Right atrium auricular region (tissue), 2 donors: ENCODE measurements at places on chromosomes 12 and 14. TPM values are rescaled to one million over a fixed set of nuclear protein-coding genes. Genes with fewer than 3 reads are reported as not detected.

- H3K4me3 ChIP-seq: no peak overlapping the region
- DNase-seq: no peak
- peak overlapping the region; percentile 44 for H3K27ac ChIP-seq
- no peaks in the 10 kb centered on the region for H3K27me3 ChIP-seq
- H3K36me3 ChIP-seq: no peaks in the 10 kb centered on the region
Observed at GRCh38 chr14:72699852-72700257, 194.0 kb downstream of the DPF3 start.

- H3K36me3 ChIP-seq: no peaks in the 10 kb centered on the region
- H3K4me3 ChIP-seq: no peak overlapping the region
- DNase-seq: no peak
- H3K27me3 ChIP-seq: no peaks in the 10 kb centered on the region
- H3K27ac ChIP-seq: no peak overlapping the region
- no peaks in the 10 kb centered on the region for H3K4me1 ChIP-seq
Observed at GRCh38 chr12:98002887-98003493, 512.4 kb upstream of the TMPO start.

- no peaks in the 10 kb centered on the region for H3K4me1 ChIP-seq
- no peak for DNase-seq
- H3K27me3 ChIP-seq: no peaks in the 10 kb centered on the region
- no peak overlapping the region for H3K4me3 ChIP-seq
Observed at GRCh38 chr12:90515199-90516175, 439.5 kb downstream of the CCER1 start.

DNA sequence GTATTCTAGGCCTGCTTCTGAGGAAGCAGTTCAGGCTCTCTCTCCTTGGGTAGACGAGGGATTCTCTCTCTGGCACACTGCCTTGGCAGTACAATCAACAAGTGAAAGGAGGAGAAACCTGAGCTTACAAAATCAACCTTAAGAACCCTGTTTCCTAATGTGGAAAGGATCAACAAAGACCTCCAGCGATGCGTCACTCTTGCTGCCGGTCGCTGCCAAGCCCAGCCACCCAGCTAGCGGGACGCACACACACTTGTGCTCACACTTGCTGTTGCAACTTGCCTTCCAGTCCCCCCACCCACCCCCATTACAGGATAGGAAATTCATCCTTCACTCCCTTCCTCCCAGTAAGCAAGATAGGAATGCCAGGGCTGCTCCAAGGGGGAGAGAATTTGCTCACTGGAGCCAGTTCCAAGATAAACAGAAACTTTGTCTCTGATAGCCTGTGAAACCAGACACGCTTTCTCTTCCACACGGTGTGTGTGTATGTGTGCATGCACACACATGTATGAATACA is 144.3 kb downstream of the BCL11B start:
- no peaks in the 10 kb centered on the region for H3K27me3 ChIP-seq
- no peak overlapping the region for H3K4me3 ChIP-seq
- no peaks in the 10 kb centered on the region for H3K36me3 ChIP-seq
- DNase-seq: peak; percentile 57
- no peak overlapping the region for H3K27ac ChIP-seq

GRCh38 chr12:108298761-108299275 is 40.3 kb downstream of the CMKLR1 start:
- H3K36me3 ChIP-seq: no peaks in the 10 kb centered on the region
- DNase-seq: no peak
- peaks cover 22% of the 10 kb centered on the region for H3K4me1 ChIP-seq
- no peak overlapping the region for H3K4me3 ChIP-seq
- no peak overlapping the region for H3K27ac ChIP-seq

GRCh38 chr14:51498411-51499227 is 153.1 kb upstream of the FRMD6 start:
- no peak overlapping the region for H3K27ac ChIP-seq
- H3K36me3 ChIP-seq: no peaks in the 10 kb centered on the region
- H3K4me1 ChIP-seq: no peaks in the 10 kb centered on the region
- no peak overlapping the region for H3K4me3 ChIP-seq
- no peak for DNase-seq

The SLC17A8 gene
- not detected for total RNA-seq

The LRRC43 gene
- 1.8 TPM for total RNA-seq

The METAP2 gene
- total RNA-seq: 52.1 TPM
